ENCODE measurements at places on chromosomes 4 and X.

DNA sequence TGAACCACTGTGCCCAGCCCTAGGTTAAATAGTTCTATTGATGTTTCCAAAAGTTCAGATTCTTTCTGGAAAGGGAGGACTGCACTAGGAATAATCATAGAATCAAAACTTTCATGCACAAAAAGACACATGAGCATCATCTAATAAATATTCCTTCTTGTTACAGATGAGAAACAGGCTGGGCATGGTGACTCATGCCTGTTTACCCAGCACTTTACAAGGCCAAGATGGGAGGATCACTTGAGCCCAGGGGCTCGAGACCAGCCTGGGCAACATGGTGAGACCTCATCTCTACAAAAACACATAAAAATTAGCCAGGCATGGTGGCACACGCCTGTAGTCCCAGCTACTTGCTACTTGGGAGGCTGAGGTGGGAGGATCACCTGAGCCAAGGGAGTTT lies 27.7 kb downstream of the LARP7 start:
- no peak for DNase-seq

DNA sequence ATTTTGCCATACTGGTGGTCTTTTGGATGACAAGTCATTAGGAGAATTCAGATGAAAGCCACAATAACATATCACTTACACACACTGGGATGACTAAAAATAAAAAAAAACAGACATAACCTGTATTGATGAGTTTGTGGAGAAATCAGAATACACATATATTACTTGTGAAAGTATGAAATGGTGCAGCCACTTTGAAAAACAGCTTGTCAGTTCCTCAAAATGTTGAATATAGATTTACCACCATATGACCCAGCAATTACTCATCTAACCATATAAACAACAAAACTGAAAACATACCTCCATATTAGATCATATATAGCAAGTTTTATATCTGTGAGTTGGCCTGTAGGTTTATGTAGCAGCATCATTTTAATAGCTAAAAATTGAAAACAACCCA lies 608.7 kb downstream of the TLL1 start:
- no peak for DNase-seq

- no peak for DNase-seq
Measured at GRCh38 chr4:186144946-186145569, 40.6 kb downstream of the FAM149A start.

DNA sequence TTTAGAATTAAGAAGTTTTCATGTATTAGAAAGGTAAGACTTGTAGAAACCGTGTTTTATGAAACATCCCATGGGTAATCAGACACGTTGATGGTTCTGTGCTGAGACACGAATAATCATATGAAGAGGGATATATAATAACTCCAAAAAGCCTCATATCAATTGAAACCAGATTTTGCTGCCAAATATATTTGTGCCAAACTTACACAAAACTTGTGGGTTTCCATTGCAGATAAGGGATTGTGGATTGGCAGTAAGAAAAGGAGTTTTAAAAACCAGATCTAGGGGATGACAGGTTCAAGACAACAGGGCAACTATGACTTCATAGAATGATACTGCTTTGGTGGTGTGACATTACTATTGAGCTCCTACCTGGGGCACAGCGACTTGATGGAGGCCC lies 616.1 kb downstream of the BCOR start:
- DNase-seq, result no peak

- DNase-seq, result no peak
Measured at GRCh38 chr4:133149932-133150471, 908 bp downstream of the PCDH10 start.

GRCh38 chrX:118459494-118459893 lies 36.1 kb upstream of the DOCK11 start:
- DNase-seq, result peak; percentile 1

GRCh38 chr4:120105472-120105871 lies 38.8 kb upstream of the MAD2L1 start:
- DNase-seq, result no peak

DNA sequence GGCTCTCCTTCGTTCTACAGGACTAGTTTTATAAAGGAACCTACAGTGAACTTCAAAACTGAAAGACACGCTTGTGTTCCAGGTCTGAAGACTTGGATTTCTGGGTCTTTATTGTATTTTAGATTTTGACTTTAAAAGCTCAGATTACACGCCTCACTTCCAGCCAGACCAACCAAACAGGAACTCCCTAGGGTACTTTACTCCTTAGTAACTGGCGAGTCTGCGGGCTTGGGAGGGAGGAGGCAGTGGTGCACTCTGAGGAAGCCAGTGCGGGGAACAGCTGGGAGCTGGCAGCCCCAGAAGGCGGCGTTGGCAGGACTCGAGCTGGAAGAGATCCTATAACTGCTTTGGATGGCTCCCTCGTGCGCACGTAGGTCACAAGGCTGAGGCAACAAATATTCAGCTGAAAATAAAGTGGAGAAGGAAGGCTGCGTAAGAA lies 391 bp upstream of the PHKA1 start:
- peak; percentile 43 for DNase-seq

DNA sequence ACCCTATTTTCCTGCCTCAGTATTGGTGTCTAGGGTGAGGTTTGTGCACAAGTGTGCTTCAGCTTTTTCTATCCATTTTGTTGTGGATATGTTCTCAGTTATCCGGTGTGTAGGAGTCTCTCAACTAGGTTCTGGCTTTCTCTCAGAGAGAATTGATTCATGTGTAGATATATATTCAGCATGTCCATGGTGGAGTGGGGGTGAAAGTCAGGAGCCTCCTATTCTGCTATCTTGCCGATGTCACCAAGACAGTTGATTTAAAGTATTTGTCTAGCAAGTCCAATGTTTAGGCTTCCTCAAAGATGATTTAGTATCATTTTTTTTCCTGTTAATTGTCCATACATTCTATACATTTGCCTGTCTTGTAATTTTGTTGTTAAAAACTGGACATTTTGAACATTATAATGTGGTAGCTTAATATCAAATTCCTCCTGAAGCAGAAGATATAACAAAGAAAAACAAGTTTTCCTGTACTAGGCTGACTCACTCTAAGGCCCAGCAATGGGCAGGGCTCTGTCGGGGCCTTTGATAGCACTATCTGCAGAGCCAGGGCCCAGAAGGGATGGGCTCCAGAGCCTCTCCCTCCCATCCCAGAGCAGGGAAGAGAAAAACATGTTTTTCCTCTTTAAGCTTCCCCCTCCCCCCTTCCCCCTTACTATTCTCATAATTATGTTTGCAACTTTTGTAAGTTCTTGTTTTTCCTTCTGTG lies 37.6 kb downstream of the GLUD2 start:
- DNase-seq, result no peak

DNA sequence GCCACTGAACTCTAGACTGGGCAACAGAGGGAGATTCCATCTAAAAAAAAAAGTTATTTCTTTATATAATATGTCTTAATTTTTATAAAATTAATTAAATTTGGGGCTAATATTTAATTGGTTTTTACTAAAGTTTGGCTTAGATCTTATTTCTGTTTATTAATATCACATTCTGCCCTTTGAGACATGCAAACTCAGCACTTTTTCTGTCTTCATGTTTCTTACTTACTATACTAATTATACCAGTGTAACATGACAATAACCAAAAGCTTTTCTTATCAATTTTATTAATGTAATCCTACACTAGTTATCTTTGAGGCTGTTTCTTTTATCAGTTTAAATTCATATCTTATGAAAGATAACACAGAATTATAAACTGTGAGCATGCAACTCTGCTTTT lies 475.9 kb upstream of the GRID2 start:
- DNase-seq, result no peak

DNA sequence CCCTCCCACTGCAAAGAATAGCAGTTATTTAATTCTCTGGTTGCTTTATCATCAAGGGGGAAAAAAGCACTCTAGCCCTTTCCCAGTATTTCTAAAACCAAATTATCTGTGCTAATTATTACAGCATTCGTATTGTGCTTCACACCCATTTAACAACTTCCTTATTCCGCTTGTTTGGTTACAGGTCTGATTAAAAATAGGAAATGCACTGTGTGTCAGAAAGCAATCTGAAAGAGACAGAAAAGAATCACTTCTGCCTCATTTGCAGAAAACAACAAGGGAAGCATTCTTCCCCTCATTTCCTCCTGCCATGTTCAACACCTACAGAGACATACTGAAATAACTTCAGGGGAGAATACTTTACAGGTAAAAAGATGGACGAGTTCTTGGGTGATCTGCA lies 114.9 kb upstream of the MAP3K15 start:
- no peak for DNase-seq

DNA sequence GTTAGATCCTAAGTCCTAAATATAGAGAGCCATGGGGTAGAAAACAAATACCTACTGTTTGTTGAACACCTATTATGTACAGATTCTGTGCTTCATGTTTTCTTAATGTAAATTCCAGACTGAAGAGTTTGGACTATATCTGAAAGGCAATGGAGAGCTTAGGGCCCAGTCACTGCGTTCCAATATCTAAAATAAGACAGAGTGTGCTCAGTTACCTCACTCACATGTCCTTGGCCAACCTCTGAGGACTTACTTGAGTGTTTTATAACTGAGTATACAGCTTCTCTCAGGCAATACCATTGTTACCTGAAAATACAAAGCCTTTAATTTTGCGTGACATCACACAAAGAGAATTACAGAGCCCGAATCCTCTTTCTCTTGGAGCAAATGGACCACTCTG lies 53.2 kb downstream of the GRIA3 start:
- no peak for DNase-seq

GRCh38 chr4:185092535-185093197 lies 50.4 kb upstream of the SLC25A4 start:
- DNase-seq, result no peak

- DNase-seq, result no peak
Measured at GRCh38 chr4:126470862-126471261, 1156.1 kb downstream of the FAT4 start.

DNA sequence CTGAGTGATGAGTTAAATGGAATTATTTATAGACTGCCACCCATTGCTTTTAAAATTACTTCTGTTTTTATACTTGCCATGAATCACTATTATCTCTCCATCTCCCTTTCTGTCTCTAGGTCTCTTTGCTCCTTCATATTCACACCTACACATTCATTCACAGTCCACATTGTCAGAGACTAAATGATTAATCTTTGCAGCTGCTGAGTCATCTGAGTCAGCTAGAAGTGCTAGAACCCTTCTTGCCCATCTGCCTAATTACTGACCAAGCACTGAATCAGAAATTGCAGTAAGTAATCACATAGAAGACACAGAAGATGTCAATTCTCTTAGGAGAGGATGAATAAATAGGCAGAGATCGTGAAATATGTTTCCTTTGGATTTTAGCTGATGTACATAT lies 31.6 kb upstream of the RPS6KA6 start:
- DNase-seq, result no peak

GRCh38 chr4:145545031-145545430 lies 63.4 kb downstream of the SMAD1 start:
- DNase-seq, result no peak

- no peak for DNase-seq
Measured at GRCh38 chr4:73869130-73870055, at the start of gene CXCL1. TSS of gene CXCL1 (plus strand) at chr4:73869393. CDS start at chr4:73869471, 78 bp downstream.

DNA sequence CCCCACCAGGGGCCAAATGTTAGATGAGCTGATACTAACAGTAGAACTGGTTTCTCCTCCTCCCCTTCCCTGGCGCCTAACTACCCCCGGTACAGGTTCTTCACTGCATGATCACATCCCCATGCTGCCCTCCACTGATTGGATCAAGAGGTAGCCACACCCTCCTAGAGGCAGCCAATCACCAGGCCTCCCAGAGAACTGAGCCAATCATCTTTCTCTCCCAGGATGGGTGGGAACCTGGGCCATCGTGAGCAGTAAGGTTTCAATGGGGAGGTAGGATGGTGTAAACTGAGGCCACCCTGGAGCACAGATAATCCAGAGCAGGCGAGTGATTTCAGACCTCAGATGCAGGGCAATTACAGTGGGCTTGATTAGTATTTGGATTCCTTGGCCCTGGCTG lies 64.2 kb downstream of the PPP2R2C start:
- DNase-seq, result no peak

DNA sequence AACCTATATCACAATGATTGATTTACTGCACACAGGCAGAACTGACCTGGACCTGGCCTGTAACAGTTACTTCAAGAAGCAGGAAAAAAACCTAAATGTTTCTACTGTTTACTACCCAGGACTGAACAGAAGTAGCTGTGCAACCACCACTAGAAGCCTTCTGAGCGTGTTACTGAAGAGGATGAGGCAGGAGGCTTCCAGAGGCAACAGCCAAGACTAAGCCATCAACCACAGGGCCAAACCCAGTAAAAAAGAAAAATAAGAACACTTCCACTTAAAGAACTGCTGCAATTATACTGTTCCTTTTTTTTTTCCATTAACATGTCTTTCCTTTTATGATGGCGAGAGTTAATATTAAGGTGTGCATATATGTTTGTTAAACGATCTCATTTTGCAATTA lies 29.4 kb upstream of the TTC29 start:
- peak; percentile 77 for DNase-seq

DNA sequence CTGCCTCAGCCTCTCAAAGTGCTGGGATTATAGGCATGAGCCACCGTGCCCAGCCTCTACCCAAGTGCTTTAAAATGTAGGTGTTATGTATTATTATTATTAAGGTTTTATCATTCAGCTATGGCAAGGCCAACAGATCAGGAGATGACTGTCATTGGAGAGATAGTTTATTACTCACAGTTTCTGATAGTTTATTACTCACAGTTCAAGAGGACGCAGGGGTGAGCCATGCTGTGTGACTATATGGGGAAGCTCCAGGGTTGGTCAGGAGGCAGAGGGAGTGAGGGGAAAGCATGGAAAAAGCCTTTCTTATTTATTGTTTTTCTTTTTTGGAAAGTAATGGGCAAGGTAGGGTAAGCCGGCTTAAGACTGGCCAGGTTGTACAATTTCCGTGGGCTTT lies 25.4 kb upstream of the ARSD start:
- no peak for DNase-seq

DNA sequence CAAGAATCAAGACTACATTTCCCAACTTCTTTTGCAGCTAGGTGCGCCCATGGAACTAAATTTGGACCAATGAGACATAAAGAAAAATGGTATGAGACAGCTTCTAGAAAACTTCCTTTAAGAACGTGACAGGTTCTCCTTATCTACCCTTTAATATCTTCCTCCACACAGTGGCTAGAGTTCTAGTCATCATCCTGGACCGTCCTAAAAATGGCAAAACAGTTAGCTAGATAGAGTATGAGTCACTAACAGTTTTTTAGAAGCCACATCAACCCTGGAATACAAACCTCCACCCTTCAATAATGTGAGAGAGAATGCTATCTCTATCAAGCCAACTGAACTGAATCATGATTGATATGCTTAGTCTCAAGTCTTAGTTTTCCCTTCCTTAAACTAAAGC lies 267.9 kb upstream of the SLC7A11 start:
- no peak for DNase-seq

- DNase-seq, result no peak
Measured at GRCh38 chr4:14827111-14827510, 175.2 kb upstream of the CPEB2 start.

DNA sequence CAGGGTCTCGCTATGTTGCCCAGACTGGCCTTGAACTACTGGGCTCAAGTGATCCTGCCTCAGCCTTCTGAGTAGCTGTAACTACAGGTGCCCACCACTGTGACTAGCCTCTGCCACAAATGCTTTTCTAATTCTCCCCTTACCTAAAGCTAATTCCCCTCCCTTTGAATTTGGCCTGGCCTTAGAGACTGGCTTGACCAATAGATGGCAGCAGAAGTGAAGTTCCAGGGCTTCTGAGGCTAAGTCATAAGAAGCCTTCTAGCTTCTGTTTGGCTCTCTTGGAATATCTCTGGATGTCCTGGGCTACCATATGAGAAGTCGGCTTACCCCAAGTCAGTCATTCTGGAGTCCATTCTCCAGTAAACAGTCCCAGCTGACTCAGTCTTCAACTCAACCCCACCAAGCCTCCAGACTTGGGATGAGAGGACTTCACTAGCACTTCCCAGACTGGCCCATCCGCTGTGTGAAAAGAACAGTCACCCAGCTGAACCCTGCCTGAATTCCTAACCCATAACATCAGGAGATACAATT lies 61.0 kb downstream of the HPRT1 start:
- DNase-seq, result peak; percentile 30

Measured in GF-D8 (cell line).